NCI-H1105 (cell line): ENCODE measurements at places on chromosomes 6 and 20.

- DNase-seq = no peak
Measured at GRCh38 chr6:168153553-168153952, 74.5 kb upstream of the FRMD1 start.

DNA sequence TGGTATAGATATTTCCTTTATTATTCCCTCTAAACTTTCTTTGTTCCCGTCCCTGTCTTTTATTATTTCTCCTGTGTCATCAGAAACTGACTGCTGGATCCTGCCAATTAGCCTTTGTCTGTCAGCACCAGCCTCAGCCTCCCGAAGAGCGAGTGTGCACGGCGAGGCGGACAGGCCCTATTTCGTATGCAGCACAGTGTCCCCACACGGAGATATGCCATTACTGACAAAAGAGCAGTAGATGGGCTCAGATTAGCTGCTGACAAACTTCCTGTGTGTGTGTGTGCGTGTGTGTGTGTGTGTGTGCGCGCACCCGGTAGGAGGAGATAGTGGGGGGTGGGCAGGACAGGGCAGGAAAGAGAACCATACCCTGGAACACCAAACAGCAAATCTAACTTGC is 99.5 kb upstream of the ZFP64 start:
- DNase-seq = no peak

- DNase-seq = no peak
Measured at GRCh38 chr20:3563133-3563532, 92.3 kb downstream of the ATRN start.

- no peak for DNase-seq
Measured at GRCh38 chr20:44392776-44393607, 37.5 kb downstream of the HNF4A start.
